ENCODE measurements at places on chromosomes 4 and X.

- no peak for DNase-seq
Observed at GRCh38 chr4:12943069-12943468, 541.1 kb downstream of the RAB28 start.

DNA sequence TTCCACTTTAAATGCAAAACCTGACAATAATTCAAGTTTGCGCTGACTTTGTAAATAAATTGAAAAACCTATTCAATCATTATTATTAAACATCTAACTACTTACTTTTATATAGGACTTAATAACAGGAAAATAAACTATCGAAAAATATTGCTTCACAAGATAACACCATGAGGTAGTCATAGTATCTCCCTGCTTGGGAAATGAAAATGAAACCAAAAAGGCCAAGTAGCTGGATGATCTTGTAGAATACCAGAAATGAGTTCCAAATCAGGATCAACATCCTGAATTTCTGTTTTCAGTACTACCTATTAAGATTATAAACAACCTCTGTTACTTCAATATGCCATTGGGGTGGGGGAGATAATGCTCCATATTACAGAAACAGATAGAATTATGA, 58.9 kb downstream of the CHIC2 start:
- peak; percentile 43 for DNase-seq

DNA sequence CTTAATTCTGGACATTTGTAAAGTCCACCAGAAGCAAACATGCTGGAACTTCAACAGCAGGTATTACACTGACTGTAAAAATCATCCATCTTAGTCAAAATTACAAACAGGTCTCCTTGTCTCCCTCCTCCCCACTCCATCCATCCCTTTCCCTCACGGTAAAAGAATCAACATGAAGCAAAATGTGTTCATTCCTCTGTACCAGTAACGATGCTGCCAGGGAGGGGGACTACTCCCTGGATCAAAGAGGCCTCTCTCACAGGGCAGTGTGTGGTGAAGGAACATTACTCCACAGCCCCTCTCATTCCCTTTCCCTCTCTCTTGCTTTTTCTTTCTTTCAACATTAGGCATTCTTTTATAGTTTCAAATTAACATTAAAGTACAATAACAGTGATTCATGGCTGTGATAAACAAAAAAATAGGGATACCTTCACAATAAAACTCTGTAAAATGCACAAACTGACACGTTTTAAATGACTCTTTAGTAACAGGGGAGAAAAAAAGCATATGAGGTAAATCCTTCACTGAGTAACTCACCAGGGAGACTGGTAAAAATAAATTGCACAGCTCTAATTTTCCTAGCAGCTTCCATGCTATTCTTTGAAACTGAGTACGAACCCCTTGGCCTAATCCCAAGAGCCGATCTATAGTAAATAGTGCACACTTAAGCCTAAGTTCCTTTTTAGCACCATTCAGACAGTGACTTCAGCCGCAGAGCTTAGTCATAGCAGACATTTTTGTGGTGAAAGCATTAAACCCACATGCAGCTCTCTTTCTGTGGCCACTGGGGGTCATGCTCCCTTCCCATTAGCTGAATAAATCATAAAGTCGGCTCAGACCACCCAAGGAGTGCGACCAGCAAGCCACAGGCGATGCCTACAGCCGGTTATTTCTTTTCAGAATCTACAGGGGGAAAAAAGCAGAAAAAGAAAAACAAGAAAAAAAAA, 215.6 kb upstream of the GYPA start:
- peak; percentile 99 for DNase-seq

DNA sequence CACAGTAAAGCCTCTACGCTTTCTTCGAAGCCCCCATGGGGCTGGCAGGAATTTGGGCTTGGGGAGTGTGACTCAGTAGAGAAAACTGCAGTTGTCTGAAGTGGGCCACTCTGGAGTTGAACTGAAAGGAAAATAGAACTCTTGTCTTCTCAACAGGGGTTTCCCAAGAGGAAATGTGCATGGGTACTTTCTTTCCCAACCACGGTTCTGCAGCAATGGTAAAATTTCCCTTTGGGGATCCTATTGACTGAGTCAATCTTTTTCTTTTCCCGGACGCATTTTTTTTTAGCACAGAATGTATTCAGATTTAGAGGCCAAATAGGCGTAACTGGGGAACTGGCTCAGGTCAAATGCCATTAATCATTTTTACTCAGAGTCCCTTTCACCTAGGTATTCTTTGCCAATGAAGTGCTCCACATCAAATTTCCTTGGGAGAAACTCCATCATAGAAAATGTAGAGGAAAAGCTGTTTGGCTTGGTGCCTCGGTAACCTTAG, 269.3 kb downstream of the STIM2 start:
- DNase-seq, result peak; percentile 69

Measured in astrocyte of the spinal cord (primary cell).